ENCODE measurements at places on chromosomes 5 and 9.

GRCh38 chr5:68070591-68071281, 144.8 kb upstream of the PIK3R1 start:
- DNase-seq = peak; percentile 51

DNA sequence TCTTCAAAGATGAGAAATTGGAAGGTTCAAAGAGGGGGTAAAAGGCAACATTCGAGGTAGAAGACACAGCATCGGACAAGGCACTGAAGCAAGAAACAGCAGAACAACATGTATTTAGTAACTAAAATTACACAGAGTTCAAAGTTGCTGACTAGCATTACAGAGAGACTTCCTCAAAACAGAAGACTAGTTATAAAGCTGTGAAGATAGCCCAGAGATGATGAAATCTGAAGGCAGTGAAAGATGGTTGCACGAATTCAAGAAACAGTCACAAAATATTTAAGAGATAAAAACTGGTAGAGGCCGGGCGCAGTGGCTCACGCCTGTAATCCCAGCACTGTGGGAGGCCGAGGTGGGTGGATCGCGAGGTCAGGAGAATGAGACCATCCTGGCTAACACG, 16.3 kb downstream of the MAPKAP1 start:
- no peak for DNase-seq

DNA sequence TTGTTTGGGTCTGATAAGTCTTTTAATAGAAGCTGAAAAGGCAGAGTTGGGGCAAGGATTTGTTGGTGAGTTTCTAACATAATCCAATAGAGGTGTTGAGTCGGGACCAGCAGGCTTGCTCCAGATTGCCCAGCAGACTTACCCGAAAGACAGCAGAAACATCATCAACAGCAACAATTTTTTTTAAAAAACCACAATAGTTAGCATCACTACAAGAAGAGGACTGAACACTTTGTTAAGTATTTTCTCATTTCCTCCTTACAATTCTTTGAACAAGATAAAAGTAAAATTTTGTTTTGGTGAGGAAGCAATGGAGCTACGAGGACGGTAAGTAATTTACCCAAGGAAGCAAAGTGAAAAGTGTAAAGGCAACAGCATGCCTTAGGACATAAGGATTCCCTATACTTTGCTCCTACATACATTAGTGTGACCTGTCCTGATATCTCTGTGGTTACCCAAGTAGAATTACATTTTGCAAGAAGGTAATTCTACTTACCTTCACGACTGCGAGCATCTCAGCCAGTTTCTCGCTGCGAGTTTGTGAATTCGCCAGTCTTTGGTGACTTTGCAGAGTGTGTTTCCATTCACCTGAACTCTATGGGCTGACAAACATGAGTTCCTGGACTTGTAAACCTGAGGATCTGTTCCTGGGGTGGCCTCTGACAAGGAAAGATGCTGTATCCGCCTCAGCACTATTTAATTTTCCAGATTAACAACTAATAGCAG, 13.2 kb downstream of the ITK start:
- DNase-seq = peak; percentile 51

GRCh38 chr5:142016556-142016955, 3.7 kb upstream of the GNPDA1 start:
- peak; percentile 87 for DNase-seq

GRCh38 chr9:34566322-34566721, 23.2 kb downstream of the CNTFR start:
- DNase-seq = no peak

DNA sequence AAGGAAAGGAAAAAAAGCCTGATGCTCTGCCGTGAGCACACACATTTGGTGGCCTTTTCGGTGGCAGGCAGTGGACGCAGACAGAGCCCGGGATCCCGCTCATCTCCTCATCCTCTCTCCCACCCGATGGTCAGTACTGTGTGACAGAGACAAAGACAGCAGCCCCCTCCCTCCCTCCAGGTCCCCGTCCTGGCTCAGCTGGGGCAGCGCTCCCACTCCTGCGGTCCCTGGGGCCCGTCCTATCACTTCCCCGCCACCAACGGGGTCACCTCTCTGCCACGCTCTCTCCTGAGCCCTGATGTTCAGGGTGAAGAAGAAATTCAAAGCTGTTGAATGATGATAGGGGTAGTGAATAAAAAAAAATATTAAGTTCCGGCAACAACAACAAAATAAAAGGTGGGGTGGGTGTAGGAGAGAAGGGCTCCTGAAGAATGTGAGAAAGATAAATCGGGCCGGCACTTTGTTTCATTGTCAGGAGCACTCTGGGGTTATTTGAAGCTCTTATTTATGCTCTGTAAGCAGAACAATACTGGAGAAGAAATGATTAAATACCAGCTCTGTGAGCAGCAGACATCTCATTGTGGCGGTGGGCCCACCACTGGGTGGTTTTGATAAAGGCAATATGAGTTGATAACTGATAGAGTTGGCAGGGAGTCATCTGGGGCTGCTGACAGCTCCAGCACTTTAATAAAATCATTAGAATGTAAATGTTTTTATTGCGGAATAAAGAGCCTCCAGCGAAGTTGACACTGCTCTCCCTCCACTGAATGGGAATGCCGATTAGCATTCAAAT, 417.7 kb downstream of the IRX1 start:
- DNase-seq = no peak

DNA sequence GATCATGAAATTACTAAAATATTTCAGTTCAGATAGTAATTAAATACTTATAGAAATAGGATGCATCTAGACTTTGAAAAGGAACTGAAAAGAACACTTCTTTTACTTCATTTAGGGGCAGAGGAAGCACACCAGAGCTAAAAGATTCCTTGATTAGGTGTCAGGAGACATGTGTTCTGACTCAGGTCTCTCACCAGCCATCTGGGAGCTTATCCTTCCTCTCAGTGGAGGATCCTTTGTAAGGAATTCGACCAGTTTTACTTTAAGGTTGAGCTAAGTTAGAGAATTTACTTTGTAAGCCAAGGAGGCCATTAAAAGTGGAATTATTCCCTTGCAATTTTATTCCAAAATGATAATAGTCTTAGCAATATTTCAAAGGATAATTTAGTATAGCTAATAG, 16.7 kb downstream of the VCAN start:
- no peak for DNase-seq

- no peak for DNase-seq
These were observed 86.0 kb upstream of the FER start for GRCh38 chr5:108661590-108662219.
